CD4-positive, alpha-beta T cell treated with Interleukin-6 for 4 hours (primary cell): ENCODE measurements at places on chromosomes 1 and 21.

GRCh38 chr1:26784886-26785285 lies 2.9 kb upstream of the PIGV start:
- DNase-seq, result no peak

GRCh38 chr21:44780137-44780502 lies 21.5 kb downstream of the UBE2G2 start:
- no peak for DNase-seq

DNA sequence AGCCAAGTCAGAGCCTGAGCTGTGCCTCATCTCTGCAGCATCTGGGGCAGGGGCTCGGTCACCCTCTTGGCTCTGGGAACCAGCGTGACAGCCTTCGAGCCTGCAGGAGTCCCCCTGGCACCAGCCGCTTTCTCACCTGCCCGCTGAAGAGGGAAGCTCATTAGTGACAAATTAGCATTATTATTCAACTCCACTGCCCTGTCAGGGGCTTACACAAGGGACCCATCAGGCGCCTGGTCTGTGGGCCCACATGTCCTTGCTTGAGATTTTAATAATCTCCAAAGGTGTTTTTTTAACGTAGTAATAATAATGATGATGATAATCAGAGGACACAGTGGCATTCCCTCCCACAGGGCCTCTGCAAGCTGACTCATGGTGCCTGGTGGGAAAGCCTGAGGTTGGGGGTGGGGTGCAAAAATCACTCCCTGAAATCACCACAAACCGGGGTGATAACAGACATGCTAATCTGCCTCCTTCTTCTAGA lies 98.1 kb upstream of the IGSF21 start:
- no peak for DNase-seq

DNA sequence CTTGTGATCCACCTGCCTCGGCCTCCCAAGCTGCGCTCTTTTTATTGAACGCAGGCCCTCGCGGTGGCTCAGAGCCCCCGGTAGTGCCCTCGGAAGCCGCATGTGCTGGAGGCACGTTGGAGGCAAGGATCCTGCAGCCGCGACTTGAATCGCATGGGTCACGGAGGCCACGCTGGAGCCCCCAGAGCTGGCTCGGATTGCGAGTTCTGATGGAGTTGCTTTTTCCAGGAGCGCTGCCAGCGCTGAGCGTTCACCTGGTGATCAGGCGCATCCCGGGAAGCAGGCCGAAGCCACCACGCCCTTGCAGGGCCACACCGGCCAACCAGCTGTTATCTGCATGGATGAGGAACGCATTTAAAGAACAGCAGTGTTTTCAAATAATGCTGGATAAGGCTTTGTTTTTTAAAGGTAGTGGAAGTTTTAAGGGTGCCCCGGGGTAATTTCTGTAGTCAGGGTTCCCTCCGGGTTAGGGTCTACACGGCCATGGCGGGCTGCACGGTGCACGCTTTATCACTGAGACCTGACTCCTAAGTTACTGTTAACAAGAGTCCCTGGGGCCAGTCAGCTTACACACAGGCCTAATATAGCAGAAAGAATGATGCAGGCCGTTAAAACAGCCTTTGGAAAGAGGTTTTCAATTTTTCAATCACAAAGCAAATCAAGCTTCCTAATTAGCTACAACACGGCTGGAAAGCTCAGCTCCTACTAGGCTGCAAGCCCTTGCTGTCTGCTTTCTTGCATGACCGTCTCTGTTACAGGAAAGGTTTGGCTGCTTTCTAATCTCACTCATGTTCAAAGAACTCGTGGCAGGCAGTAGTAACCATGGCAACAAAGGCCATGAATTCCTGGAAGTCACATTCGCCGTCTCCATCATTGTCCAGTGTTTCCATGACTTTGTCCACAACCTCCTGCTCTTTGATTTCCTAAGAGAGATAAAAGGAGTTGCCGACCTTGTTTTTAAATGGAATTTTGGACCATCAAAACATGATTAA lies 6.0 kb downstream of the S100B start:
- DNase-seq, result peak; percentile 3

- DNase-seq, result no peak
These were observed 7.4 kb downstream of the HCRTR1 start for GRCh38 chr1:31624731-31625514.

- peak; percentile 74 for DNase-seq
These were observed 788 bp upstream of the TXNIP start for GRCh38 chr1:145997016-145997717.

GRCh38 chr1:216450227-216450626 lies 27.0 kb upstream of the USH2A start:
- no peak for DNase-seq

- DNase-seq, result no peak
These were observed 174.0 kb downstream of the CRB1 start for GRCh38 chr1:197441999-197442414.

GRCh38 chr1:181100015-181100905 lies 11.8 kb downstream of the IER5 start:
- peak; percentile 33 for DNase-seq

DNA sequence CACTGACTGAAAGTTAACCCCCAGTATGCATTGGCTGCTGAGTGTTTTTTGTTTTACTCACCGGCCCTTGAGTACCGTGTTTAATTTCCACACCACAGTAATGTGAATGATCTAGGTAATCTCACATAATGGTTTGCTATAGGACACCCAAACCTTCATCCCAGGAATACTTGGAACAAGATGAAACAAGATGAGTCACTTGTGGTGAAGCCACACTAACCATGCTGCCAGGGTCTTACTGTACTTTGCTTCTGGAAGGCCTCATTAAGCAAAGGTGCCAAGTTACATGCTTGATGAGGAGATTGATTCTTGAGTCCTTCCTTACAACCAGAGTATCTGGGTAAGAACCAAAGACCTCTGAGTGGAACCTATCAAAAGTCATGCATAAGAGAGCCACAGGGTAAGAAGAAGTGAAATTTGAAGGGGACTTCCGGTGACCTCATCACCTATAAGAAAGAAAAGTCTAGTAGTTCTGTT lies 163.3 kb downstream of the NRIP1 start:
- DNase-seq, result no peak

DNA sequence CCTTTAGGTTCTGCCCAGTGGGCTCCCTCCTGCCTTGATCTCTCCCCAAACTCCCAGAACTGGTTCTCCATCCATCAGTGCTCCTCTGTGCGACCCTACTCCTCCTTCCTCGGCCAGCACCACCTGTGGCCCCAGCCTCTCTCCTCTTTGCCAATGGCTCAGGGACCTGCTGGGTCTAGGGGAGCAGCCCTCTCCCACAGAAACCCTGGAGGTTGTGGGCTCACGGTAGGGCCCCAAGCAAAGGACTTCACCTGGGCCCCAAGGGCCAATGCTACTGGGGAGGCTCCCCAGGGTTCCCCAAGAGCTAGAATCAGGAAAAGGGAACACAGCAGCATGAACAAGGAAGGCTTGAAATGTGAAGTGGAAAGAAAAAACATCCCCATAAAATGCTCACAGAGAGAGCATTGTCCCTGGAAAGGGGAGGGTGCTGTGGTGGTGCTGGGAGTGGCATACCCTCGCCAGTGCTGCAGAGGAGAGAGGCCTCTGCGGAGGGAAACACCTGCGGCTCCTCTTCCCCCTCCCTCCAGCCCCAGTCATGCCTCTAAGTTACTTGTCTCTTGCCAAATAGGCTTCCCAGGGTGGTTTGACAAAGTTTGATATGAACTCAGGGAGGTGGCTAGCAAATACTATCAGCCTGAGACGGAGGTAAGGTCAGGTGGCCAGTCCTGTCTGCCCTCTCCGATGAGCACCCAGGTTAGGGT lies 2.5 kb downstream of the TMEM63A start:
- peak; percentile 36 for DNase-seq

GRCh38 chr1:67463298-67463955 lies 33.2 kb upstream of the SERBP1 start:
- no peak for DNase-seq

- no peak for DNase-seq
These were observed 242.1 kb downstream of the OMA1 start for GRCh38 chr1:58304346-58304975.

GRCh38 chr21:40847951-40848350 lies 993 bp upstream of the DSCAM start:
- DNase-seq, result no peak

- DNase-seq, result no peak
These were observed 17.2 kb downstream of the NFASC start for GRCh38 chr1:204887846-204888245.

DNA sequence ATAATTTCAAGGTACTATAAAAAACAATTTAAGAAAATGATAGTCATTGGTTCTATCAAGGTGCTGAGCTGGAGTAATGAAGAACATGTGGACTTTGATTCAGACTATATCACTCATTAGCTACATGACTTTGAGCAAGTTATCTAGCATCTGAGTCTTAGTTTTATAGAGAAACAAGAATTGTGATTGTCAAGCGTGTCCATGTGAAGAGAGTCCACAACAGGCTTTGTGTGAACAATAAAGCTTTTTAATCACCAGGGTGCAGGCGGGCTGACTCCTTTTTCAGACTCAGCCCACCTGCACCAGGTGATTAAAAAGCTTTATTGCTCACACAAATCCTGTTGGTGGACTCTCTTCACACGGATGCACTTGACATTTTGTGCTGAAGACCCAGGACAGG lies 26.6 kb upstream of the DMRTB1 start:
- DNase-seq, result no peak

DNA sequence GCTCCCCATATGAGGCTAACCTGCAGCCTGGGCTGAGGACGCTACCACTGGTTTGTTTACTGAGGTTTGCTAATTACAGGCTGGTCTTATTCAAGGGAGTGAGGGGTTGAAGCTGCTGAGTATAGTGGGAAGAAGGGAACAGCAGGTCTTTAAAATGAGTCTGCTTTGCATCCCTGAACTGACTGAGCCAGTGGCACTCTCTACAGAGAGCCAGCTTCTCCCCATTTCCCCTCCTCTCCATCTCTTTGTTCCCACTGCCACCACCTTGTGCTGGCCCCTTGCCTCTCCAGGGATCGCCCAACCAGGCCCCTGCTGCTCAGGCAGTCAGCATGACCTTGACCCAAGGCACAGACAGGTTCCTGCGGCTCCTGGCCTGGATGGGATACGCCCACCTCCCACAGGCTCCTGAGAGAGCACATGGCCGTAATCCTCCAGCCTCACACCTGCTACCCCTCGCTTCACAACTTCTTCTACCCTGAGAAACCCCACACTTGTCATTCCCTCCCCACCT lies 45.0 kb downstream of the IER5 start:
- no peak for DNase-seq

GRCh38 chr21:26447932-26448475 lies 125.1 kb downstream of the CYYR1 start:
- DNase-seq, result no peak

DNA sequence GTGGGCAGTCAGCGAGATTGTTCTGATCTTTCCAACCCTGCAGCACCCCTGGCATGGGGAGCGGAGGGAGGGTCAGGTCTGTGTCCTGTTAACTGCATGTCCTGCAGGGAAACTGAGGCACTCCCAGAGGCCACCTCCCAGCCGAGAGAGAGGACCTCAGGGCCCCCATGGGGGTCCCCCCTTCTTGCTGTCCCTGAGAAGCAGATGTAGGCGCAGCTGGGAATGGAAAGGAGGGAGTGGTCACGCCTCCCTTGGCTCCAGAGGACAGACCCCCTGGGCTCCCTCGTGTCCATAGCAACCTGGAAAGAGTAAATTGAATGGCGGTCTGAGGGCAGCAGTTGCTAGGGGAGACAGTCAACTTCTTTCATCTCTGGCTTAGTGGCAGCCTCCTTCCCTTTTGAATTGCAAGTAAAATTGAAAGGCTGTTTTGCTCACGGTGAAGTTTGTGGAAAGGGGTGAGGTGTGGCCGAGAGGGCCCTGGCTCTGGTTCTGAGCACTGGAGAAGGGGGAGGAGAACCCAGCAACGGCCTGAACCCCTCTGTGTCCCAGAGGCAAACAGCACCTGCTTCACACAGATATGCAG lies 4.9 kb downstream of the CROCC start:
- no peak for DNase-seq

GRCh38 chr1:228374711-228375577 lies 31.7 kb downstream of the TRIM11 start:
- DNase-seq, result no peak

GRCh38 chr1:227938911-227939790 lies 8.6 kb downstream of the WNT9A start:
- no peak for DNase-seq

DNA sequence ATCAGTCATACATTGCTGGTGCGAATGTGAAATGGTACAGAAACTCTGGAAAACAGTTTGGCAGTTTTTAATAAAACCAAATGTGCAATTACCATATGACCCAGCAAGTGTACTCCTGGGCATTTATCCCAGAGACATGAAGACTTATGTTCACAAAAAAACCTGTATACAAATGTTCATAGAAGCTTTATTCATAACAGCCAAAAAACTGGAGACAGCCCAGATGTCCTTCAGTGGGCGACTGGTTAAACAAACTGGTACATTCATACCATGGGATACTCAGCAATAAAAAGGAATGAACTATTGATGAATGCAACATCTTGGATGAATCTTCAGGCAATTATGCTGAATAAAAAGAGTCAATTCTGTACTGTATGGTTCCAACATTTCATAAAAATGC lies 97.8 kb downstream of the DTL start:
- DNase-seq, result no peak

GRCh38 chr21:18369115-18369514 lies 34.5 kb downstream of the TMPRSS15 start:
- no peak for DNase-seq

DNA sequence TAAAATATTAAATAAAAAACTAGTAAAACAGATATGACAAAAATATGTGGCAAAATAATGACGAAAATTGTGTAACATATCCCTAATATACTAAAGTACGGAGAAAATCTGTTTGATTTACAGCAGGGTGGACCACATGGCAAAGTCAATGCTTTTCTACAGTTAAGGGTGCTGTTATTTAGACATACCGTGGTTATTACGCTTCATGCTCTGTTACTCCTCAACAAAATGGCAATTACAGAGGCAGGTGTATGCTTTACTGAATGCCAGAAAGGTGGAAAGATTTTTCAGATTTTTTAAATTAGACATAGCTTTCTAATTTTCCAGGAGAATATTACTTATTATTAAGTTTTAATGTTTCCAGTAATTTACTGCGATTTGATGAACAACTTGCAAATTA lies 343.9 kb upstream of the DPYD start:
- no peak for DNase-seq

DNA sequence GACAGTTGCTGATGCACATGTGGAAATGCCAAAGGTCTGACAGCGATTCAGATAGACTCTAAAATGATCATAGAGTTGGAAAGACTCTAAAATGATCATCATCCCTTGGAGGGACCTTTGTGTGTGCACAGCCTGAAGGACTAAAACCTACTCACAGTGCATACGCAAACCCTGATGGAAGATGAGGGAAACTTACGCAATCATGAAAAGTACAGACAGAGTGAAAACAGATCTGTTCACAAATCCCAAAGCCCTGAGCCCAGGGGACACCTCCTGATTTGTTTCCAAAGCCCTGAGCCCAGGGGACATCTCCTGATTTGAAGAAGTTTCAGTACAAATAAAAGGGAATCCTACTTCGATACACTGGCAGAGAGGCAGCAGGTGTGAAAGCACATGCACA lies 79.3 kb upstream of the PROX1 start:
- no peak for DNase-seq

DNA sequence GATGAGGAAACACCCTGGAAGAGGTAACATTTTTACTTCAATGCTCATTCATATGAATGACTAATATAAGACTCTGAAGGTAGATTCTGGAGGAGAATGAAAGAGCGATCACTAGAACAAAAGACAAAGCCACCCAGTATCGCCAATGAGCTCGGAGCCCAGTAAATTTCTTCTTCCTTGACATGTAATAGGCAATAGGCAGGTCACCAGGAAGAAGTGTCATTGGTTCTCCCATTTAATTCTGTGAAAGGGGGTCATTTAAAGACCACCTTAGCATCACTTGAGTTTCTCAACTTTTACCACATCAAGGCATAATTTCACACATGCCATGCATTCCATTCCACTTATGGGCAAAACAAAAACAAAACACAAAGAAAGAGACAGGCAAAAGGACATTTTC lies 7.9 kb downstream of the TNFSF18 start:
- no peak for DNase-seq
